ENCODE measurements at places on chromosomes 1 and 21.

GRCh38 chr1:46689897-46690296, 18.2 kb downstream of the TEX38 start:
- no peak for DNase-seq

DNA sequence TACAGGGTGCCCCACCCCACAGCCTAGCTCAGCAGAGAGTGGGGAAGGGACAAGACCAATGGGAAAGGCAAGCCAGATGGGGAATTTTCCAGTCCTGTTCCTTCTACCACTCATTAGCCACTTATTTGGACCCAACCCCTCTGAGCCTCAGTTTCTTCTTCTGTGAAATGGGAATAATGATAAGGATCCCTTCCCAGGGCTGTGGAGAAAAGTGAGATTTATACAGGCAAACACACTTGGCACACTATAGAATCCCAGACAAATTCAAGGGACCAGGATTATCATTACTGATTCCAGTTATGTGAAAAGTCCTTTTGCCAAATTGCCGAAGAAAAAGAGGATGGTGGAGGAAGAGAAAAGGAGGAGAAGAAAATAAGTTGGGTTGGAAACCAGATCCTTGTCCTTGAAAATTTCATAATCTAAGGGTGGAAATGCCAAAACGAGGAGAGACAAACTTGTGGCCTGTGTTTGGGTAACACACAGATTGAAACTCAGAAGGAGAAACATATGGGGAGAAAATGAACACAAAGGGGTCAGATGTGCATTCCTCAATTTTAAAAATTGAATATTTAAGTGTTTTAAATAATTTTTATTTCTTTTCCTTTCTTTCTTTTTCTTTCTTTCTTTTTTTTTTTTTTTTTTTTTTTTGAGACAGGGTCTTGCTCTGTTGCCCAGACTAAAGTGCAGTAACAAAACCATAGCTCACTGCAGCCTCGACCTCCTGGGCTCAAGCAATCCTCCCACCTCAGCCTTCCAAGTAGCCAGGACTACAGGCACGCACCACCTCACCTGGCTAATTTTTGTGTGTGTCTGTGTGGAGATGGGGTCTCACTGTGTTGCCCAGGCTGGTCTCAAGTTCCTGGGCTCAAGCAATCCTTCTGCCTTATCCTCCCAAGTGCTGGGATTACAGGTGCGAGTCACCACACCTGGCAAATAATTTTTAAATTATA, 9.6 kb downstream of the CAPN2 start:
- no peak for DNase-seq

- no peak for DNase-seq
Measured at GRCh38 chr1:242083742-242084141, 84.8 kb upstream of the MAP1LC3C start.

DNA sequence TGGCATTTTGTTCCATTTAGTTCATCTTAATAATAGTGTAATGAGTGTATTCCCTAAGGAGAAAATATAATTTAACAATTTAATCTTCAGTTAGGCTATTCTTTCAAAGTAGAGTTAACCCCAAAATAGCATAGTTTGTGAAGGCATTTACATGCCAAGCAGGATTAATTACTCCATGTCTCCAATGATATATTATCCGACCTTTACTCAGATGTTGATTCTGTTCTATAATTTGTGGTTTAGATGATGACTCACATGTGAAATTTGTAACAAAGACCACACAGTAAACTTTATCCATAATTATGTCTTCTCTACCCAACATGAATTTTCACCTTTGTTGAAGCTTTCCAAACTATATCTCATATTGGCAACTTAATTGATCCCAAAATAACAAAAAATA, 2065.2 kb downstream of the MRPL39 start:
- no peak for DNase-seq

DNA sequence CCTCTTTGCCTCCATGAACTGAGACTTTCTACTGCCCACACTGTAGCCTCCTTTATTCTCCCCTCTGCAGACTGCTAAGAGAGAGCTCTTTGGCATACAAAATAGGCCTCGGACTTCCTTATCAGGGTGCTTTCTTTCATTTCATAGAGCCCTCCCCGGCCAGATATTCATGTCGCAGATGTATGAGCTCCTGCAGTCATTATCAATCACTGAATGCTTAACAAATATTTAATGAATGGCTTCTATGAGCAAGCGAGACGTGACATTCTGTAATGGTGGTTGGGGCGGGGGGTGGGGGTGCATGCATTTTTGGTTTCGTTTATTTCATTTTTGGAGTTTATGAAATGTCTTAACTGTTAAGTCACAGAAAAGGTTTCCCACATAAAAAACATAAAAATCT, 344.8 kb upstream of the KAZN start:
- DNase-seq = no peak

- DNase-seq = no peak
Measured at GRCh38 chr1:216346526-216346925, 76.7 kb downstream of the USH2A start.

DNA sequence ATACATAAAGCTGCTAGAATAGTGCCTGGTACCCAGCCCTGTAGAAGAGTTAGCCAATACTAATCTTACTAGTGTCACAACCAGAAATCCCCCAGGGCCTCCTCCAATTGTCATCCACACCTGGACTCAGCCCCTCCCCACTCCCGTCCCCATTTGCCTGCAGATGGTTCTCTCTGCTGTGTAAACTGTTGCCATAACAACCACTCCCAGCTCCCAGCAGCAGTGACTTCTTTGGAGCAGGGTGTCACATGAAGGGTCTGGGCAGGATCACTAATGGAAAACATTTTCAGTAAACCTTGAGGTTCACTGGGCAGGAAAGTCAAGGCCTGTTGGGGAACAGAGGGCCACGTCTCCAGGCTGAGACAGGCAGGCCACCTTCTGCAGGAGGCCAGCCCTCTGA, 126.0 kb upstream of the IPO9 start:
- DNase-seq = no peak

DNA sequence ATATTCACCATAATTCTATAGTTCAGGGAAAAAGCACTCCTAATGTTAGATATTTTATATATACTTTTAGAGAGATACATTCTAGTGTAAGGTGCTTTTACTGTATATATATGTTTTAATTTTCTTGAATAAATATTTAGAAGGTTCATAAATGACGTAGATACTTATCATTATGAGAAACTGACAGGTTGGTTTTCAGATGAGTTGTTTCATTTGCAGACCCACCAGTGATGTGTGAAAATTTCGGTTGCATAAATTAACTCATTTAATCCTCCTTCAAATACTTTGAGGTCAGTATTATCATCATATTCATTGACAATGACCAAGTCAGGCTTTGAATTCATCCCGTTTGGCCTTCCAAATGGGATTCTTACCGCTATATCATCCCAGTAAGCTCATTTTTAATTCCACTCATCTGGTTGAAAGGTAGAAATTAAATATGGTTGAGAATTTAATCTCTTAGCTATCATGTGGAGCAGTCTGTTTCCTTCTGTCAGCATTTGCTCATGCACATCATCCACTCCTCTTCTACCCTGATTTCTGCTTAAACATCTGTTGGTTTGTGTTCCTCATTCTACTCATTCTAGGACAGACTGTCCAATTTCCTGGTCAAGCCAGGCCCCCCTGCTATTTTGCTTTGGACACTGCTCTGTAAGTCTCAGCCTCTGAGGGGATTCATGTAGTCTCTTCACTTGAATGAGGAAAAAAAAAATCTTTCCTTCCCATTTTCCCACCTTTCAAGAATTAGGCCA, 1156.6 kb downstream of the PLA2G4A start:
- no peak for DNase-seq

- DNase-seq = no peak
Measured at GRCh38 chr1:228288536-228289238, 80.8 kb downstream of the OBSCN start.

All from T-helper 9 cell (primary cell).